ENCODE measurements at places on chromosomes 1 and 21.

- peak; percentile 51 for DNase-seq
These were observed 37.3 kb upstream of the SYT14 start for GRCh38 chr1:209900734-209901133.

GRCh38 chr1:90486996-90487395, 230.1 kb downstream of the BARHL2 start:
- no peak for DNase-seq

DNA sequence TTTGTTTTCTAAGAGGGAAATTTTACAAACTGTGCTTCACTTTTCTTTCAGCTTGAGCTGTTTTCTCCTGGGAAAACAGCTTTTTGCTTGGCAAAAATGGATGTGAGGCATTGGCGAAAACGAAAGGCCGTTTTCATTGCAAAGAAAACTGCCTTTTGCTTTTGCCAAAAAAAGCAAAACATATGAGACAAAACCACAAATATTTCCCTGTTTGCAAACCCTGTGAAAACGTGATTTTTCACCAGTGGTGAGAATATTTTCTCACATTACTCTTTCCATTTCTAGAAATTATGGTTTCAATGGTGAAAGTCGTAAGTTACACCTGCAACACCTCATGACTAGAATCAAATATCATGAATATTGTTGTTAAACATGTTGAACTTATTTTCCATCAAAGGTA, 74.0 kb upstream of the ZBTB18 start:
- peak; percentile 36 for DNase-seq

DNA sequence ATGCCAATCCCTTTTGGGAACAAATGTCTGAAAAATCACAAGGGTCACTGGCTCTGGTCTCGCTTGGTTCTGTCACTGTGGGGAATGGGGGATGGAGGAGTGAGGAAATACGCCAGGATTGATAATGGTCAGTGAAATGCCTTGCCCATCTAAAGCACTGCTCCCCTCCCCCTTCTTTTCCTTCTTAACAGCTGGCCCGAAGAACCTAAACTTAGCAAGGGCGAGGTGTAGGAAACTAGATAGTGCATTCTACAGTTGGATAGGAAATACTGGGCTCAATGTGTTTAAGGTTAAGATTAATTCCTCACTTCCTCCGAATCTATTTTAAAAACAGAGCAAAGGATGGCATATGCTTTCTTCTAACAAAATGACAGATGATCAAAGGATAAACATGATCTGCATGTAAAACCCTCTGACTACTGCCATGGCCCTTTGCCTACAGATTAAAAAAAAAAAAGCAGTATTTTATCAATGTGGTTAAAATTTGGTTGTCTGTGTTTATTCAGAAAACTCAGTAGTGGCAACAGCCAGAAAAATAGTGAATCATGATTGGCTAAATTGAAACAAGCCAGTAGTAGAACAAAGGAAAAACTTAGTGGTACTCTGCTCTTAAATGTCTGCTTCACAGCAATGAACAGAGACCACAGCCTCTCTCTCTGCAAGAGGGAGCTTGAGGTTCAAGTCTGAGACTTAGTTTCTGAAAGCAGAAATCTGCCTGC, 86.1 kb upstream of the VAV3 start:
- no peak for DNase-seq

DNA sequence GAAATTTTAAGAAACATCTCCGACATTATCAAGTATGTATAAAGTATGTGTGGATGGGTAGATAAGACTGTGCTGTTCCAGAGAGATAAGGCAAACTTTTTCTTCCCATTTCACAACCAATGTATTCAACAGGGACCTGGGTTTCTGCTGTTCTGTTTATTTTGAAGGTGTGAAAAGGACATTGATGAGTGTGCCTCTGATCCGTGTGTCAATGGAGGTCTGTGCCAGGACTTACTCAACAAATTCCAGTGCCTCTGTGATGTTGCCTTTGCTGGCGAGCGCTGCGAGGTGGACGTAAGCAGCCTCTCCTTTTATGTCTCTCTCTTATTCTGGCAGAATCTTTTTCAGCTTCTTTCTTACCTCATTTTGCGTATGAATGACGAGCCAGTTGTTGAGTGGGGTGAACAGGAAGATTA, 174.0 kb downstream of the CRB1 start:
- peak; percentile 38 for DNase-seq

DNA sequence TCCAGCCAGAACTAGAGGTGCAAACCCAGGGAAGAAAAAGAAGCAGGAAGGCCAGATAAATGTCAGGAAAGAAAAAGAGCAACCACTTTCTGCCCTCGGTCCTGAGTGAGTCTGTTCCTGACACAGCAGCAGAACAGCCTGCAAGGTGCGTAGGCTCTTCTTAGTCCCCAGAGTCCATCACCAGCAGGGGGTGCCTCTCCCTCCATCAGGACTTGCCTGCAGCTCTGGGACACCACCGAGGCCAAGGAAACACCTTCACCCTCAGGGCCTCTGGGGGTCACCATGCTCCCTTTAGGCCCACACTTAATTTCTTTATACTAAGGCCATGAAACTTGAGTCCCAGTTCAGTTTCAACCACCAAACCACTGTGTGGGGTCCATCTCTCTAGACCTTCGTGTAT, 43.7 kb upstream of the NFASC start:
- DNase-seq = no peak

GRCh38 chr1:90763930-90764329, 46.8 kb upstream of the BARHL2 start:
- DNase-seq = no peak

- DNase-seq = no peak
These were observed 86.8 kb downstream of the ZC3H11B start for GRCh38 chr1:219526074-219526473.

- DNase-seq = no peak
These were observed 42.1 kb downstream of the MYOM3 start for GRCh38 chr1:24069817-24070216.

DNA sequence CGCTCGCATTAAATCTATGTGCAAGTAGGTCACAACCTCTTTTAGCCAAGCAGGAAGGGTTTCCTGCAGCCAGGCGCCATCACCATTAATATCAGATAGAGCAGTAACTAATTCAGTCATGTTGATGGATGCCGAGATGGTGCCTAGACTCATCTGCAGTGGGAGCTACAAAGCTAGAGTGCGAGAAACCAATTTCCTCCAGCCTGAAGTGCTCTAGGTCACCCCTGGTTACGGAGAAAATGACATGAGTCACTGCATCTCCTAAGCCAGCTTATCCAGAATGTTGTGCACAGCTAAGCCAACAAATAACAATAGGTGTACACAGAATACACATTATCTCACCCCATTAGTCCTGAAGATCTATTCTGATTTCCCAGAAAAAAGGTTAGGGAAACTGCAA, 36.0 kb downstream of the OVAAL start:
- no peak for DNase-seq

- DNase-seq = no peak
These were observed 9.4 kb downstream of the LAMB3 start for GRCh38 chr1:209642816-209643215.

DNA sequence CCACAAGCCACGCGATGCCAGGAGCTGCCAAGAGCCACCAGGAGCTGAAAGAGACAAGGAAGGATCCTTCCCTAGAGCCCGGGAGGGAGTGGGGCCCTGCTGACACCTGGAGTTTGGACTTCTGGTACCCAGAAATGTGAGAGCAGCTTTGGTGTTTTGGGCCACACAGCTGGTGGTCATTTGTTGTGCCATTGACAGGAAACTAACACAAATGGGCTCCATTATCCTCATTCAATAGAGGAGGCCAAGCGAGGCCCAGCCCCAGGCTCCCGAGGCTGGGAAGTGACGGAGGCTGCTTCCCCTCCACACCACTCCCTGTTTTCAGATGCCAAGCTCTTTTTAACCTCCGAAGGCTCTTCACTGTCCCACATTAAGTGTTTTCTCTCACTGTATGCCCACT, 25.5 kb downstream of the DHRS3 start:
- no peak for DNase-seq

DNA sequence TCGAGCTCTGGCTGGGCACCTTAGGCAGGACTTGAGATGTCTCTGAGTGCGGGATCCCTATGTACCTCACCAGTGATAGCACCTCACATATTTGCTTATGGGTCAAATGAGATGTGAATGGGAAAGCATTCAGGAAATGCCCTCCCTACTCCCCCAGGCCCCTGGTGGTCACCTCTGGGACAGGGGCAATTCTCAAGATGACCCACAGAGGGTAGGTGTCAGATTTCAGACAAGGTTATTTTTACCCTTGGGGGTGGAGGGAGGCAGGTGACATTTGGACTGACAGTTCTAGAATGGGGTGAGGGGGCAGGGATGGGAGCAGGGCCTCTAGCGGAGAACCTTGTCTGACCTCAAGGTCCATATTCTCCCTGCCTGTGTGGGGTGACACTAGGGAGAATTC, 27.1 kb downstream of the ACOT11 start:
- DNase-seq = no peak

DNA sequence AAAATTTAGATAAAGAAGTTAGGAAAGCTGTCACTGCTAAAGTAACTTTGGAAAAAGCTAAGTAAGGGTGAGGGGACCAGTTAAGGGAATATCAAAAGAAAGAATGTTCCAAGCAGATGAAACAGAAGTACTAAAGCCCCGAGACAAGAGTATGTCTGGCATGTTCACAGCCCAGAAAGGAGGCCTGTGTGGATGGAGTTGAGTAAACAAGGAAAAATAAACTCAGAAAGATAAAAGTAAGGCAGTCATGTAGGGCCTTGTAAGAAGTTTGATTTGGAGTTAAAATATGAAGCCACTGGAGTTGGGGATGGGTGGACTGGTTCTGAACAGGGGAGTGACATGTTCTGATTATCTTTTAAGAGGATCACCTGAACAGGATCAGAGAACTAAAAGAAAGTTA, 177.9 kb downstream of the CDC42BPA start:
- DNase-seq = peak; percentile 58

- peak; percentile 43 for DNase-seq
These were observed 40.9 kb upstream of the BEND5 start for GRCh38 chr1:48817505-48818114.

- no peak for DNase-seq
These were observed 25.1 kb upstream of the PHGDH start for GRCh38 chr1:119686661-119687060.

DNA sequence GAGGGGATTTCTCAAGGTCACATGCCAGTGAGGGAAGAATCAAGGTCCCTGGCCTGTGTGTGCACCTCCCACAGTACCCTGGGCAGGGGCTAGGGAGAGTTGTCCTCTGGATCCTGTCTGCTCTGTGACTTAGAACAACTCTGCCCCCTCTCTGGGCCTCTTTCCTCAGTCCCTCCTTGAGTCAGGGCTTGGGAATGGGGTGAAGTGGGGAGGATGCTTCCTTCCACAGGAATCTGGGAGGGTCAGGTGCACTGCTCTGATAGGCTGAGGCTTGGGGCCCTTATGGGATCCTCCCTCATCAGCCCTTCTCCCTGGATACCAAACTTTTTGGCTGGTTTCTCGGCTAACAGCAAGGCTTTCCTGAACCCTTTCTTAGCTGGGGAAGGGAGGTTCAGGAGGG, 2.5 kb downstream of the TRNP1 start:
- DNase-seq = no peak

GRCh38 chr1:55213151-55213884, 1.8 kb downstream of the USP24 start:
- DNase-seq = no peak

GRCh38 chr1:40185951-40186864, 25.0 kb downstream of the RLF start:
- DNase-seq = peak; percentile 82

DNA sequence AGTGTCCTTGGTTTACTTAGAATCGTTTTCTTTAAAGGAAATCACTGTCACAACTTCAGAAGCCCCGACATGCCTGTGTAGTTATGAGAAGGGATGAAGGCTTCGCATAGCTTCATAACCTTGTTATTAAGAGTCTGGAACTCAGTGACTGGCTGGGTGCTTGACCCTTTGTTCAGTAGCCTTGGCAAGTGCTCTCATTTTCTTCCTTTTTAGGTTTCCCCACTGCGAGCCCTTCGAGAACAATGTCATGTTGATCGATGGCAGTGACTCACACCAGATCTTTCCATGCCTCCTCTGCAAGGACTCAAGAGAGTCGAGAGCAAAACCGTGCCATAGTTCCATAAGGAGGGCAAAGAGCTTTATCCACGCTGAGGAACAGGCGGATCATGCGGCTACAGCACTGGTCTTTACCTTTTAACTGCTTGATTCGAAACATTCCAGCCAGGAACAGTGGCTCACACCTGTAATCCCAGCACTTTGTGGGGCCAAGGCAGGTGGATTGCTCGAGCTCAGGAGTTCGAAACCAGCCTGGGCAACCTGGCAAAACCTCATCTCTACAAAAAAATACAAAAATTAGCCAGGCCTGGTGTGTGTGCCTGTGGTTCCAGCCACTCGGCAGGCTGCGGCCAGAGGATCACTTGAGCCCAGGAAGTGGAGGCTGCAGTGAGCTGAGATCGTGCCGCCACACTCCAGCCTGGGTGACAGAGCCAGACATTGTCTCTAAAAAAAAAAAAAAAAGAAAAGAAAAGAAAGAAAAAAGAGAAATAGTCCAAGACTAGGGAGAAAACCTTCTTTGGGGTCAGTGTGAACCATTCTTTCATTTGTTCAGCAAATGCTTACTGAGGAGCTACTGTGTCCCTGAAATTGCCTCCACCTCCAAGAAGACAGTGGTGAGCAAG, 95.4 kb upstream of the ERRFI1 start:
- peak; percentile 92 for DNase-seq

GRCh38 chr1:71857862-71858261, 424.5 kb downstream of the NEGR1 start:
- DNase-seq = no peak

- DNase-seq = no peak
These were observed 45.1 kb upstream of the ACTRT2 start for GRCh38 chr1:2976180-2976562.

DNA sequence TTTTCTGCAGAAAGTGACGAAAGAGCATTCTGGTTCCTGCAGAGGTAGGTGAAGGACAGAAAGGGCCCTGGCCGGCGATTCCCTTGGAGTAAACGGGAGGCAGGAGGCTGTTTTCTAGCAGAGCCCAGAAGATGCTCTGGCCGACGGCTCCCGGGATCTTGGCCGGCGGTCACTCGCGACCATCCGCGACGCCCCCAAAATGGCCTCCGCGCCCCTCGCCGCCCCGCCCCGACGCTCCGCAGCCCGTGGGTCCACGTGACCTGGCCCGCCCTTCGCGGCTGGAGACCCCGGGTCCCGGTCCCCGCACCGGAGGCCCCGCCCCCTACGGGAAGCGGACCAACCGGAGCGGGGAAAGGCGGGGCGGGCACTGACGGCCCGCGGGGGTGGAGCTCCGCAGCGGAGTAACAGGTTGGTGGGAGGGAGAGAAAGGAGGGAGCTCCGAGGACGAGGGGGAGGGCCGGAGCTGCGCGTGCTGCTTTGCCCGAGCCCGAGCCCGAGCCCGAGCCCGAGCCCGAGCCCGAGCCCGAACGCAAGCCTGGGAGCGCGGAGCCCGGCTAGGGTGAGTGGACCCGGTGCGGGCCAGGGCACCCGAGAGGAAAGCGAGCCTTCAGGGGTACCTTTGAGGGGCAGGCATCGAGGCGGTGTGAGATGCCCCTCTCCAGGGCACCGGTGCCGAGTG, at the start of gene CGN:
Gene CGN (plus strand): TSS at position 431 of the 679 bp plus-strand sequence. CDS start 7,133 bp downstream, outside the sequence.
- peak; percentile 79 for DNase-seq

- no peak for DNase-seq
These were observed 21.6 kb upstream of the DPYD start for GRCh38 chr1:97942161-97943123.

All from iris pigment epithelial cell (primary cell).